GM20000 (cell line): ENCODE measurements at places on chromosomes 16 and 17.
A peak's percentile ranks its signal among the peaks of the same experiment; 100 is the strongest.

- DNase-seq = no peak
Measured at GRCh38 chr16:81635063-81635937, 143.8 kb upstream of the PLCG2 start.

DNA sequence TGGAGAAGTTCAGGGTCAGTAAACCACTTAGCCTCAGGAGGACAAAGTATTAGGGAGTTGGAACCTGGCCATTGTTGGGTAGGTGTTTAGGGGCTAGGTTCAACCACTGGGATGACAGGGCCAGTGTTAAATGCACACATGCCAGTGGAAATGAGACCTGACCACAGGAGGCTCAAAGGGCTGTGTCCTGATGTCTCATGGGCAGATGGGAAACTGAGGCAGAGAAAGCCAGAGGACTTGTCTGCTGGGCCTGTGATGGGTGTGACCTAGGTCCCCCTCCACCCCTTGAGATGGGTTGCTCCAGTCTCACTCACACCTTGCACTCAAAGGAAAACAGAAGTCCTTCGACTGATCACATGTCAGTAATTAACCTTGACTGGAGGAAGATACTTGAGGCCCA lies 16.0 kb downstream of the CPNE2 start:
- DNase-seq = no peak

GRCh38 chr17:48311324-48311723 lies 118.7 kb downstream of the SKAP1 start:
- DNase-seq = no peak

DNA sequence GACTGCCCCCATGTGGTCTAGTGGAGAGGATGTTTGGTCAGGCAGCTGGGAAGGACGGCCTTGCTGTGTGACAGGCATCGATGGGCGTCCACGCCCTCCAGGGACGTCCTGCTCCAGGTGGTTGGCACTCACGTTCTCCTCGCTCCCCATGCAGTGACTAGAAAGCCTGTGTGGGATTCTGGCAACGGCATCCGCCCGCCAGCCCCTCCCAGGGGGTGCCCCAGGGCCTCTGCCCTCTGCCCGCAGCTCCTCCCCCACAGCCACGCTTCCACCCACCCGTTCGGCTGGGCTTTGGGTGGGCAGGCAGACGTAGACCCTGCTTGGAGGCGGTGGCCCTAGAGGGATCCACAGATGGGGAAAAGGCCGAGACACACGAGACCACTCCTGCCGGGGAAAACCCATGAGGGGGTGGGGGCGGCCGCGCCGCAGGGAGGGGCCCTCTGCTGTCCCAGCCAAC lies 4.7 kb upstream of the IL17C start:
- peak; percentile 88 for DNase-seq

DNA sequence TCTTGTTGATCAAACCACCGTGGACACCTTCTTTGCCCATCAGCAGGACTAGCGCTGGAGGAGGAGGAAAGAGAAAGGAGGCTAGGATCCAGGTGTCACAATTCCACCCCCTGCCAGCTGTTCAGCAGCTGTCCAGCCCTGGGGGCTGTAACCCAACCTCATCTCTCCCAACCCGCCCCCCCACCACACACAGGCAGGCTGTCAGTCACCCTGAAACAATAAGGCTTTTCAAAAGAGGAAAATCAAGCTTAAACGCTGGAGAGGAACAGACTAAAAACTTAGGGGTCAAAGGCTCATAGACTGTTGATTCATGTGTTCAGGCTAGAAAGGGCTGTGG lies 2.4 kb downstream of the PFN1 start:
- DNase-seq = no peak

GRCh38 chr16:89358030-89359005 lies 132.0 kb downstream of the ANKRD11 start:
- DNase-seq = no peak

- no peak for DNase-seq
Measured at GRCh38 chr16:3909791-3910583, 29.5 kb upstream of the CREBBP start.

DNA sequence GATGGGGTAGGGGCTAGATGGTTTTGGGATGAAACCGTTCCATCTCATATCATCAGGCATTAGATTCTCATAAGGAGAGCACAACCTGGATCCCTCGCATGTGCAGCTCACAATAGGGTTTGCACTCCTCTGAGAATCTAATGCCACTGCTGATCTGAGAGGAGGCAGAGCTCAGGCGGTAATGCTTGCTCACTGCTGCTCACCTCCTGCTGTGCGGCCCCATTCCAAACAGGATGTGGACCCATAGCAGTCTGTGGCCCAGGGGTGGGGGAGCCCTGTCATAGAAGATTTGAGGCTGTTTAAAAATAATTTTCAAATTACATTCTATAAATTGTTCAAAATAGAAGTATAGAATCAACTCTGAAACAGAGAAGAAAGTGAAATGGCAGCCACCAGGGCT lies 50.8 kb downstream of the PHKB start:
- no peak for DNase-seq

DNA sequence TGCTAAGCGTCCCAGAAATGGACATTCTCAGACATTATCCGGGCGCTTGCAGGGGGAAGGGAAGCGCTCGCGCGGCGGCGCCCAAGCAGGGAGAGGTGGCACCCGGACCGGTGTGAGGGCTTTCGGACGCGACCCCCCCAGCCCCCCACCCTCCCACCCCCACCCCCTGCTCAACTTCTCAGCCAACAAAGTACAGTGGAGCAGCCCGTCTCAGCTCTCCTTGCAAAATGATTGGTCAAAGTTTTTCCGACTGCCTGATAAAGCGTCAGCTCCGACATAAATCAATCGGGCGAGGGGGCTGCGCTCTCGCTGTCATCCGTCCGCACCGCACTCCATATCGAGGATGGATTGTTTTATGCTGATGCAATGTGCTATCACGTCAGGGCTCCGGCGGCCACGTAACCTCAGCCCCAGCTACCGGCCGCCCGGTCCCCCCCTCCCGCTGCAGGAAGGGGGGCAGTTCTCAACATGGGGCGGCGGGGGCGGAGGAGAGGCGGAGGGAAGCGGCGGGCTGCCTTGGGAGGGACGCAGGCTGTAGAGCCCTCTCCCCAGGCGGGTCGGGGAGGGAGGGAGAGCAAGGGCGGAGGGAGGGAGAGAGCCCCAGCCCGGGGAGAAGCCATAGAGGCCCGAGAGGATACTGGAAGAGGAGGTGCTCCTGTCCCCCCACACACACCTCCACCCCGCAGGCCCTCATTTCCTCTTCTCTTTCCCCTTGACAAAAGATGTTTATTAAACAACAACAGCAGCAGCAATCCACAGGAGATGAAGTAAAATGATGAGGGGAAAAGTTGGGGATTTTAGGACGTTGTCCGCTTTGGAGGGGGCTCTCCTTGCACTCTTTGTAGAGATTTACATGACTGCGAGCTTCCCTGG lies at the start of gene HOXB9:
TSS of gene HOXB9 (minus strand) at position 114 of the 873 bp plus-strand sequence. CDS start at position 25, 89 bp downstream.
- DNase-seq = peak; percentile 71
